Fibroblast of upper back skin (primary cell): ENCODE measurements at places on chromosomes 7 and 10.

GRCh38 chr7:18278316-18278715 lies 217.2 kb upstream of the HDAC9 start:
- peak; percentile 57 for DNase-seq

GRCh38 chr7:87187120-87187519 lies 32.4 kb downstream of the TMEM243 start:
- DNase-seq = no peak

GRCh38 chr10:24518411-24518810 lies 205.3 kb downstream of the ARHGAP21 start:
- DNase-seq = no peak

DNA sequence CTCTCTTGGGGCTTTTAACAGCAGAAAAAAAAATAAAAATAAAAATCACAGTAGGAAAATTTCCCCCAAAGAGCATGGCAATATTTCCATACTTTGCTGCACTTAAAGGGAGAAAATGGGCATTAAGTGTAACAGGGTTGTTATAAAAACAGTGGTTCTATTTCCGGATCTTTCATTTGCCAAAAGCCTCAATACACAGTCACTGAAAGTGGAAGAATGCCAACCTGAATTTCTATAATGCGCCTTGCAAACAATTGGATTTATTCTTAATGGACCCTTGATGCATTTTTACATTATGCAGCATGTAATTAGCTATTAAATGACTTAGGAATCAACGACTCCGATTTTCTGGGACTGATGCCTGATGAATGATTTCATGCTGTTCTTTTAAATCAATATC lies 127.6 kb upstream of the NANOS1 start:
- no peak for DNase-seq

DNA sequence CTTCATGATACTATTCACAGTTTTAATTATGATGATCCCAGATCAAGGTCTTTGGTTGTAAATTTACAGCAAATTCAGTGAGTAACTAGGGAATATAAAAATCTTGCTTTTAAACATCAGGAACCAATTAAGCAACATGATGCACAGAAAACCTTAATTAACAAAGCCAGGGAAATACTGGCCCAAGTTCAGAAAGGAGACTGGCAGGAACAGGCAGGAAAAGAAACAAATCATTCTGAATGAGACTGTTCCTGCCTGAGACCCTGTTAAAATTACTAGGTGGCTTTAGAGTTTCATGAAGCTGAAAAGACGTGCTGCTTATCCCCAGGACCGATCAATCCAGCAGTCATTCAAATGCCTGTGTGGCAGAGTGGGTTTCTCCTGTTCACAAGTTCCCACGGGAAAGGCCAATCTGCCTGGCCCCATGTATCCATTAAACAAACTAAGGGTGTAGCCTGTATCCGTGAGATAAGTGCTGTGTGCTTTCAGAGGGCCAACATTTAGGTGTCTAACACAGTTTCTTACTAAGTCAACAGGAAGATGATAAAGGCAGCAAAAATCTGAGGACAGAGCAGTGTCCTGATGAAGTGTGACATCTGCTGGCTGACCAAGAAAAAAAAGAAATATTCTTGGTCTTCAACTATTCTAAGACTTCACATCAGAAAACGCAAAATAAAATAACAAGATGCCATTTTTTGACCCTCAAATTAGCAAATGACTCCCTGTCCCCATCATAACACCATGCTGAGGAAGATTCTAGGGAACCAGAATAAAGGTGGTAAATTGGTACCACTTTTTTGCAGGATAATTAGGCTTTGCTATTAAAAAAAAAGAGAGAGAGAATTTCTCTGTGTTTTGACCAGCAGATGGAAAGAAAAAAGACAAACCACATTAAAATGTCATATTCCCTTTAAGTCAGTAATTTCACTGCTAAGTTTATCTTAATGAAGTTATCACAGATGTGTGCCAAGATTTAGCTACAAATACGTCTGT lies 34.2 kb downstream of the PUS7 start:
- DNase-seq = peak; percentile 75

GRCh38 chr10:72027498-72027897 lies 60.9 kb downstream of the SPOCK2 start:
- no peak for DNase-seq

- no peak for DNase-seq
These were observed 542.1 kb downstream of the TCERG1L start for GRCh38 chr10:130769146-130770017.

DNA sequence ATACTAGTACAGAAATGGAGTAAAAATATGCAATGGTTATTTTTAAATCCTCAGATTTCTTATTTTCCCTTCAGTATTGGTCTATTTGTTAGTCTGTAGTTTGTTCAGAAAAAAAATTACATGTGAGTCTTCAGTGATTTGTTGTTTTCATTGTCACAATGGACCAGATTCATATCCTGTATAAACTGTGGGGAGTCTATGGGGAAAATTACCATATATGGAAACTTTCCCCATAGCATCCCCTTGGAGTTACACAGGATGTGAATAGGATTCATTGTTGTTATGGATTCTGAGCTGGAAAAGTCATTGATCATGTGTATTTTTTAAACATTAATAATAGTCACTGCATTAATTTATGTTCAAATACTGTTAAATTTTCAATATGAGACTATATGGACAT lies 72.6 kb downstream of the ST7 start:
- peak; percentile 45 for DNase-seq

DNA sequence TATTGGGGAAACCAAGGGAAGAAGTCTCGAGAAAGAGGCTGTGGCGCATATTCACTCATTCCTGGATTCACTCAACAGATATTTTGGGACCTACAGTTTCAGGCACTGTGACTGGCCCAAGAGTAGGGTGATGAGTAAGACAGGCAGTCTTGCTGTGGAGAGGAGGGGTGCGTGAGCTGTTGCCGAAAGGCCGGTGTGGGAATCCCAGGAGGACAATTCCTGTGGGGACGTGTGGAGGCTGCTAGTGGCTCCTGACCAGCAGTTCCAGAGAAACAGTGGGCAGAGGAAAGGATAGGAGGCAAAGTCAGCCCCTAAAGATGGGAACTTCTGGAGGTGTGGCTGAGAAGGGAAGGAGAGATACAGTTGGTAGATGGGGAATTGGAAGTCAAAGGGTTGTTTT lies 59.3 kb upstream of the GRB10 start:
- no peak for DNase-seq

DNA sequence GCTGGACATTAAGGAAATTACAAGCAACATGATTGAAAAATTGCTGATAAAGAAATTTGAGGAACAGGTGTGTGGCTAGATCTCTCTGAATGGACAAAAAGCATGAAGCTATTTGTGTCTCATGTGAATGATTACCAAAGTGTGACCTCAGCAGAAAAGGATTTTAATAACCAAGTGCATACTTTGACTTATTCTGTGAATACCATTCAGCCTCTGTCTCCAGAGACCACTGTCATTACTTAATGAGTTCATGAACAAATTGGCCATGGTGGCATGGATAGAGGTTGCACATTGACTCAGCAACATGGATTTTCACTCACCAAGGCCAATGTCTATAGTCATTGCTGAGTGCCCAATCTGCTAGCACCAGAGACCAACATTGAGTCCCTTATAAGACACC lies 874.6 kb upstream of the POT1 start:
- DNase-seq = no peak

DNA sequence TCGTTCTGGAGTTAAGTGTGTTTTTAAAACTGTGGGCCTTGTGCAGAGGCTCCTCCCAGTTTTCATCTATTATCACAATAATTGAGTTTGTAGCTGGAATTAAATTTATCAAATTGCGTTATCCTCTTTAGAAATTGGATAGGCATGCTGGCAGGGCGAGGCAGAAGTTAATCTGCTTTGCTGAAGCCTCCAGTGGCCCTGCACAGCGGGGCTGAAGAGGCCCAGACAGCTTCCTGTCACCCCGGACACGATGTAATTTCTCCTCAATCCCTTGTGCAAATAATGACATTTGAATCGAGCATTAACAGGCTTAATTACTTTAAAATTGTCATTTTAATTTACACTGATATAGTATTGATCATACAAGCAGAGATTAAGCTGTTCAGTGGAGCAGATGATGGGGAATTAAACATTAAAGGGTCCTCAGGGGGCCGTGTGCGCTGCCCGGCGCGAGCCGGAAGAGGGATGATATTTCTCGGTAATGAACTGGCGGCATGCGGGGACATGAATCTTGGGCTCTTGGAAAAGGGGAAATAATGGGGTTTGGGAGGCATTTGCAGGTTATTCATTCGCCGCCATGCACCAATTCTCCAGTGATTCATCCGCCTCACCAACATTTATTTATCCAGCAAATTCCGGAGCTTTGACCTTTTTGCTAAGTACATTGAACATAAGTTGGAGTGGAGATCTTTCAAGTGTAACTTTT lies 118.5 kb downstream of the NKX6-2 start:
- DNase-seq = peak; percentile 38

DNA sequence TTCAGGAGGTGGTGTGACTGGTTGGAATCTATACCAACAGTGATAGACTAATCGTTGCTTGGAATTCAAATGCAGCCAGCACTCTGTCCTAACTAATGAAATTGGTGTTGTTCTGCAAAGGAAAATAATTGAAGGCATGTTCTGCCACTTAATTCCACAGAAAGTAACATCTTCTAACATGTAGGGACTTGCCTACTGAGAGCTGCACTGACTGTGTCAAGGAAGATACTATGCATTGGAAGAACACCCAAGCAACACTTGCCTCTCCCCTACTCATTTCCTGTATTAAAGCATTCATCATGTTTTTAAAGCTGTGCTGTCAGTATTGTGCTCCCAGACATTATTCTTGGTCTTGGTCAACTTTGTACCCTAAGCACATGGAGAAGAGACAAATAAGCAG lies 2.7 kb upstream of the CYP3A7 start:
- DNase-seq = peak; percentile 16

DNA sequence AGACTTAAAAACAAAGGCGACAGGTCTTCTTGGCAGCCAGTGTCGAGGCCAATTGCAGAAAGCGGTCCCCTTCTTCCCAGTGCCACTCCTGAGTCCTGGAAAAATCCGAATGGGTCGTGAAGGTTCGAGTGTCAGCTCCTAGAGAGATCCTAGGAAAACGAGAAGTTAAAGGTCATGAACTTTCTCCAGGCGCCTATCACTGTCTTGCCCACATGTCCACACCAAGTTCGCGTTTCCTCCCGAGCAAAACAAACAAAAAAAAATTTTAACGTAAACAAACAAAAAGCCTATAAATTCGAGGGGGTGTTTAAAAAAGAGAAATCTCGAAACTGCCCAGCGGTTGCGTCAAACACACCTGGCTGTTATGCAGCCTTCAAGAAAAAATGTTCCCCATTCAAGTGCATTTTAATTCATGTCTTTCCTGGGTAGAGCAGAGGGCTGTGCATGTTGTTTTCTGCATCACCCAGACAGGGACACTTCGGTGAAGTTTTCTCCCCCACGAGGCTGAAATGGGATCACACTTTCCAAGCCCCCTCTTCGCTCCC lies 1.5 kb downstream of the ARHGAP21 start:
- no peak for DNase-seq

- DNase-seq = no peak
These were observed 654.5 kb upstream of the COBL start for GRCh38 chr7:51970961-51971665.

DNA sequence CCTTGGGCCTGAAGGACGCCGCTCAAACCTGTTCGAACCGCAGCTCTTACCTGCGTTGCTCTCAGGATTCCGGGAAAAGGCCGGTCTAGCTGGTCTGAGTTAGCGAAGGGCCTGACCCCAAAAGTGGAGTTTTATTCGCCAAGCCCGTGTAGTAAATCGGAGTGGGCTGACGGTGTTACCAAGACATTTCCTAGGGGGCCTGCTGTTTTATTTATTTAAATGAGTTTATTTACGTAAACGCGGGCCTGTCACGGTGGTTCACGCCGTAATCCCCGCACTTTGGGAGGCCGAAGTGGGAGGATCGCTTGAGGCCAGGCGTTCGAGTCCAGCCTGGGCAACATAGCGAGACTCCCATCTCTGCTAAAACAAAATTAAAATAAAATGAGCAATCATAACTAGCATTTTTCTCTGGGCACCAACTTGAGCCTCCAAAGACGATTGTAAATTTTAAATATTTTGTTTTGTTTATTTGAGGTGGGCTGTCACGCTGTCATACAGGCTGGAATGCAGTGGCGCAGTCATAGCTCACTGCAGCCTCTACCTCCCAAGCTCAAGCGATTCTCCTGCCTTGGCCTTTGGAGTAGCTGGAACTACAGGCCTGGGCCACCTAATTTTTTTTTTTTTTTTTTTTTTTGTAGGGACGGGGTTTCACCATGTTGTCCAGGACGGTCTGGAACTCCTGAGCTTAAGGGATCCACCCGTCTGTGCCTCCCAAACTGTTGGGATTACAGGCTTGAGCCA lies 903 bp downstream of the ZNF655 start:
- DNase-seq = peak; percentile 24

- peak; percentile 63 for DNase-seq
These were observed 2.0 kb upstream of the ARPC1B start for GRCh38 chr7:99372275-99373090.

DNA sequence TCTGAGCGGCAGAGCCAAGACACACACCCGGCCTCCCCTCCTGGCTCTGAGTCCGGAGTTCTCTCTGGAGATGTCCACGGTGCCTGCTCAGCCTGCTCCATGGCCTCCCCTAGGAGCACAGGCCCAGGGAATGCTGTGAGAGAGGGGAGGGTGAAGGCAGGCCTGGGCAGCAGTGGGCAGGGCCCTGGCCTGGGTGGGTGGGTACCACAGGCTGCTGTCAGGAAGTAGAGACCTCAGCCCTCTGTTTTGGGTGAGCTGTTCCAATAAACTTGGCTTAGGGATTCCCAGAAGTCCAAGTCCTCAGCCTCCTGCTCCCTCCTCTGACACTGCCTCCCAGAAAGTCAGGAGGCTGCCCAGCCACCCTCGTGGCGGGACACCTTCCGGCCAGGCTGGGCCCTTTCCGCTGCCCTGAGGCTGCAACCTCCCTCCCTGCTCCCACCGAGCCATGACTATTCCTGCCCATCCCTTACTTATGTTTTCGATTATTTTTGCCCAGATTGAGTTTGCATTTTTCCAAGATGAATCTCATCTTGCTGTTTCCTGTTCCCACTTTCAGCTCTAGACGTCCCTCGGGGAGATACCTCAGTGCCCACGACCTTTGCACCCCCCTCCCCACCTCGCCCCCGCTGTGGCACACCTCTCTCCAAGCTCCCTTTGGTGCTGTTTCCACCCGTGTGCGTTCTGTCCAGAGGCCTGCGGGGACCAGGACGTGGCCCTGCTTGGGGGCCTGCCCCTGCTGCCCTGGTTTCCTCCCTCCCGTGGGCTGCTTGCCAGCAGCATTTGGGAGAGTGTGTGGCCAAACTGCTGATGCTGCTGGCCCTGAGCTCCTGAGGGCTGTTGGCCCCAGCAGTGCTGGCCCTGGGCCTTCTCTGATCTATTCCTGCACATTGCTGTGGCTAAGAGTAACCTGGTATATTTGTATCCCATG lies 5.8 kb upstream of the POLM start:
- peak; percentile 93 for DNase-seq

GRCh38 chr10:30722956-30723620 lies 93.5 kb upstream of the LYZL2 start:
- DNase-seq = no peak
